ENCODE measurements at places on chromosomes 5 and 9.

GRCh38 chr5:62206150-62206829, 99.7 kb upstream of the KIF2A start:
- no peak for DNase-seq

- DNase-seq = no peak
Measured at GRCh38 chr9:131029574-131029952, 20.6 kb downstream of the LAMC3 start.

- DNase-seq = peak; percentile 69
Measured at GRCh38 chr9:35748858-35749514, at the start of the genes GBA2 and RGP1. TSS of gene GBA2 (minus strand) at chr9:35749228. CDS start at chr9:35748704, 524 bp downstream. TSS of gene RGP1 (plus strand) at chr9:35749287. CDS start at chr9:35749756, 469 bp downstream.

- DNase-seq = no peak
Measured at GRCh38 chr9:35380619-35381018, 109.3 kb upstream of the RUSC2 start.

GRCh38 chr5:171023508-171023907, 161.7 kb downstream of the RANBP17 start:
- no peak for DNase-seq

- DNase-seq = no peak
Measured at GRCh38 chr9:136095070-136096058, at the start of gene NACC2. TSS of gene NACC2 (minus strand) at chr9:136095289. CDS start at chr9:136050521, 44,768 bp downstream.

GRCh38 chr9:133133681-133134387, 12.8 kb upstream of the RALGDS start:
- DNase-seq = peak; percentile 82

DNA sequence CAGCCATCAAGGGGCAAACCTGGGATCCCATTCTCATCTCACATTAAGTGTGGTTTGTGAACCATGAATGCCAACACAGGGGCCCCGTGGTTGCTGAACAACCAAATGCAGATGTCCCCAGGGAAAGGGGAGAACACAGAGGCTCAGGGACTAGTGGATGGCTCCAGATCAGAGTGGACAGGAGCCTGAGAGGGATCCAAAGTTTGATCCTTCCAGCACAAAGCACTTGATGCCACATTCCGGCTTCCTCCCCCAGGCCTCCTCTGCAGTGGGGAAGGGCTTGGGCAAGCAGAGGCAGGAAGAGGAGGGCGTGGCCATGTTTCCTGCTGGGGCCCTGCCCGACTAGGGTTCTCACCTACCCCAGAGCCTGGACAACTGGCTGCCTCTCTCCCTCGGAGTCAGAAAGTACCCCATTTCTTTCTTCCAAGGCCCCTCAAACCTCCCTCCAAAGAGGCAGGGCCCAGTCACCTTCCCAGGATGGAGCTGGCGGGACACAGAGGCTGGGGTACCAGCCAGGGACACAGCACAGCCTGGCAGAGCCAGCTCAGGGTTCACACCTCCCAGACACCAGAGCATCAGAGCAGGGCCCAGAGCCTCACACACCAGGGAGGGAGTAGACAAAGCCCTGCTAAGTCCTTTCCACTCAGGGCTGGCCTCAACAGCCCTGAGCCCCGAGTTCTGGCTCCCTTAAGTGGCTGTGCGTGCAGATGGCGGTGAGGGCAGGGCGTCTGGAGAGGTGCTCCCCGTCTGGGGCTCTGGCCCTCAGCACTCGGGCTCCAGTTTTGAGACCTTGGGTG, 4.3 kb upstream of the RNF44 start:
- no peak for DNase-seq

DNA sequence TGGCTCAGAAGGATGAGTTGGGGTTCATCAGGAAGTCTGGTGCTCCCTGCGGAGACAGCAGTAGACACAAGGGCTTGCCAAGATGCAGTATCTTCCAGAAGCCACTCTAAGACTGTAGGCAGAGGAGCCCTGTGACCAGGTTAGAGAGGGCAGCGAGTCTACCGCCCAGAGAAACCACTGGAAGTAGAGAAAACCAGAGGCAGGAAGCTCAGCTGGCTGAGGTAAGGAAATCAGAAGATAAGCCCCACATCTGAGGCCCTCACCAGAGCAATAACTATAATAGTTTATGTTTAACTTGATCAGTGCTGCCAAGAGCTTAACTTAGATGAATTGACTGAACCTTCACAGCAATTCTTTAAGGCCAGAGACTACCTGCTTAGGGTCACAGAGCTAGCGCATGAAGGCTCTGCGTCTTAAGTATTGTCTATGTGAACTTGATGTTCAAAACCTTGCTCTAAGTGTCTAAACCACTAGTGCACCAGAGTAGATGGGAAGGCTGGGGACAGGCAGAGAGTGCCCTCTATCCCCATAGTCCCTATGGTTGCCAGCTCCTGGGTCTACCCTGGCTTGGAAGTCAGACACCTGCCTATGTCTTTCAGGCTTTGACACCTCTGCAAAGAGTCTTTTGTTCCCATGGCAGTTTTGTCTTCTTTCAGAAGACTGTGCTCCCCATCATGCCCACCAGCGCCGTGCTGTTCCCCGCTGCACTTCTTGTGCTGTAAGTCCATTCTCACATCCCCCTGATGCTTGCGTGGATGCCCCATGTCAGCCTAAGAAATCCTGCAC, 228.2 kb upstream of the KLF4 start:
- DNase-seq = no peak

DNA sequence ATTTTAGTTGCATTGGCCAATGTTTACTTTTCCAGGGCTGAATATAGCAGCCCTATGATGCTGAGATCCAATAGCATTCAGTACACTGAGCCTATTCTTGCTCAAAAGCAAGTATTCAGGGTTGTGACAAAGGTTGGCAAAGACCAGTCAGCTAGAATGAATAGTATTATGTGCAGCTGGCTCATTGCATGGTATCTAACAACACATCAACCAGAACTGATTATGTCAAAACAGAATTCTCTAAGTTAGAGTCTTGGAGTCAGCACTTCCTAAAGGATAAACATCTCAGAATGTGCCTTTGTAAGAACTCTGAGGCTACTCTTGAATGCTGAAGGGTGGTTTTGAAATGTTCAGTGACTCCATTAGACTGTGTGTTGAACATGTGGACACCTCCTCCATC, 774.5 kb upstream of the RGMB start:
- DNase-seq = peak; percentile 4

DNA sequence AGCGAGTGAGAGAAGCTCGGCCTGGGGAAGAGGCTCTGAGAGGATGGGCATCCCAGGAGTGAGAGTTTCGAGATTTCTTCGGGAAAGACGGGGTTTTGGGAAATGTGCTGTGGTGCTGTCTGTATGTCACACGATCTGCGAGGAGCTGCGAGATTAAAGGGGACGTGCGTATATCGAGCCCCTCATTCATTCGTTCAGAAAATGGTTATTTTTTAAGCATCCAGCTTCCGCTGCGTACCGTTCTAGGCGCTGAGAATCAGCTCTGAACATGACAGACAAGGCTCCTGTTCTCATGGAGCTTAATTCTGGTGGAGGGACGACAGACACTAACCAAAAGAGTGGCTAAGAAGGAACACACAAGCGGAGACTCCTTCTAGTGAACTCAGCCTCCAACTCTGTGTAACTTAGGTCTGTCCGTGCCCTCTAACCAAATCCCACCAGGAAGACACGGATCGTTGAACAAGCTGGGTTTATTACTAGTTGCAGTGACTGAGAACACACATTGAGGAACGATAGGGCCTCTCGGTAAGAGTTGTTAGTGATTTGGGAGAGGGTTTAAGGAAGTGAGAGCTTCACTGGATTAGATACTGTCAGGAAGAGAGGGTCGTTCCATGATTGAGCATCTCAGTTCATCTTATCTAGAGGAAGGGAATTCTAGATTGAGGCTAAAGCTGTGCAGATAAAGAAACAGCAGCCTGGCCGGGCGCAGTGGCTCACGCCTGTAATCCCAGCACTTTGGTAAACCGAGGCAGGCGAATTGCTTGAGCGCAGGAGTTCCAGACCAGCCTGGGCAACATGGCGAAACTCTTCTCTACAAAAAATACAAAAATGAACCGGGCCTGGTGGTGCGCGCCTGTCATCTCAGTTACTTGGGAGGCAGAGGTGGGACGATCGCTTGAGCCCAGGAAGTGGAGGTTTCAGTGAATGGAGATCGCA, 1.0 kb upstream of the FBXW11 start:
- peak; percentile 1 for DNase-seq

- peak; percentile 27 for DNase-seq
Measured at GRCh38 chr9:20623021-20623747, 885 bp upstream of the MLLT3 start.

DNA sequence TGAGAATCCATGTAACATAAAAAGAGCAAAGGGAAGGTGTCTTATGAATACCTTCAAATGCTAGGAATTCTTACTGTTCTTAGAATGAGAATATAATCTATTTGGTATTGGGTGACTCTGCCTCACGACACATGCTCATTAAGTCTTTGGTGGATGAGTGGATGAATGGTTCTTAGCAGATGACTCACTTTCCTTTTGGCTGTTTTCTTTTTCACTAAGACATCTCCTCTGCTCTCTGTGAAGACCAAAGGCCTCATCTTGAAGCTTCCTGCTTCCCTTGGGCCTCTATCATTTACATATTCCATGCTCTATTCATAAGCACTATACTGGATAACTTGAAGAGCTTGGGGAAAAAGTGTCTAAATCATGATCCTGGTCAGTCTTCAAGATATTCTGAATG, 468.1 kb downstream of the SPATA31D1 start:
- no peak for DNase-seq

GRCh38 chr5:142466195-142466971, 141.6 kb upstream of the SPRY4 start:
- DNase-seq = no peak

GRCh38 chr5:62315376-62316175, 9.6 kb downstream of the KIF2A start:
- no peak for DNase-seq

GRCh38 chr9:112380825-112381221, 915 bp downstream of the HSDL2 start:
- no peak for DNase-seq

GRCh38 chr9:14212697-14213420, 101.1 kb downstream of the NFIB start:
- DNase-seq = no peak

DNA sequence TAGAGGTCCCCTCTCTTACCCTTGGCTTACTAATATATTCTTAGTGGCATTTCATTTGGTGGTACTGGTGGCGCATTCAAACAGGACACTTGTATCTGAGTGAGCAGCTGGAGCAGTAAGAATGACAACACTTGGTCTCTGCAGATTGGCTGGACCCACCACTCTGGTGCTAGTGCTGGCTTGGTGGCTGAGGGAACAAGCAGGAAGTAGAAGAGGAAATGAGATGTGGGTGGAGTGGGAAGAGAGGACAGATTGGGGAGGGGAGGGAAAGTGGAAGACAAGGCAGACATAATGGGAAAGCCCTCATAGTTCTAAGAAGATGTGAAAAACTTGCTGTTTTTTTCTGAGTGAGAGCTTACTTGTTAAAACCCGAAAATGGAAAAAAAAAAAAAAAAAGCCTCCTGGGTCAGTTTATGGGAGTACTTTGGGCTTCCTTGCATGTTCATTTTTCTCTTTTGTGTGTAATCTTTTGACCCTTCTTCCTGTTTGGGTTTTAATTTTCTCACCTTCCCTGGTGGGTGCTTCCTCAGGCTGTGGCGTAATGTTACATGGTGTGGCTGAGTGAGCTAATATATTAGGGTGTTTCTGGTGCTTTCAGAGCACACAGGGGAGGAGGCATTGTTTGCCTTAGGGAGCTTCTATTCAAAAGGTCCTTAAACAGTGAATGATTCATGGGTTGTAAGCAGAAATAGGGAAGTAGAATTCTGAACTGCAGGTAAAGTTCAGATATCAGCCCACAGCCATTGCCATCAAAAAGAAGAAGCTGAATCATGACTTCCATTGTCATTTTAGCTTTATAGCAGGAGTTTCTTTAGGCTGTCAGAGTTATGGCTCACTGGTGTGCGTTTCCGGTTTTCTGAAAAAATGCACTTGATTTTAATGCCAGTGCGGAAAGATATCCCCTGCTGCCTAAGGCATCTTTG, 52.3 kb downstream of the TLE4 start:
- DNase-seq = no peak

DNA sequence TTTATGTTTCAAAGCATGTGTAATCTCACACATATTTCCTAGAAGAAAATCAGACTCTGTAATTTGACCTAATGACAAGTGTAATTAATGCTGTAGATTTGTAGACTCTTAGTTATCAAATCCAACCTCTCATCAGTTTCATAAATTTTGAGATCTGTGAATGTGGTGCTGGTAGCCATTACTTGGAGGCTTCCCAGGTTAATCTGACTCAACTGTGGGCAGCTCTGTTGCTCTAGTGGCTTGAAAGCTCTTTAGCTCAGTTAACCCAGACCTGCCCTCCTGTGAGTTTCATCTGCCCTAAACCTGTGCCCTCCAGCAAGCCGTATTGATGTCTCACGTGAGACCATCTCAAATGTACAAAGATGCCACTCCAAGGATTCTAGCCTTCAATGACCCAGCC, 323.4 kb downstream of the FBXL7 start:
- DNase-seq = no peak

- no peak for DNase-seq
Measured at GRCh38 chr9:71703172-71703872, 65.0 kb downstream of the CEMIP2 start.

DNA sequence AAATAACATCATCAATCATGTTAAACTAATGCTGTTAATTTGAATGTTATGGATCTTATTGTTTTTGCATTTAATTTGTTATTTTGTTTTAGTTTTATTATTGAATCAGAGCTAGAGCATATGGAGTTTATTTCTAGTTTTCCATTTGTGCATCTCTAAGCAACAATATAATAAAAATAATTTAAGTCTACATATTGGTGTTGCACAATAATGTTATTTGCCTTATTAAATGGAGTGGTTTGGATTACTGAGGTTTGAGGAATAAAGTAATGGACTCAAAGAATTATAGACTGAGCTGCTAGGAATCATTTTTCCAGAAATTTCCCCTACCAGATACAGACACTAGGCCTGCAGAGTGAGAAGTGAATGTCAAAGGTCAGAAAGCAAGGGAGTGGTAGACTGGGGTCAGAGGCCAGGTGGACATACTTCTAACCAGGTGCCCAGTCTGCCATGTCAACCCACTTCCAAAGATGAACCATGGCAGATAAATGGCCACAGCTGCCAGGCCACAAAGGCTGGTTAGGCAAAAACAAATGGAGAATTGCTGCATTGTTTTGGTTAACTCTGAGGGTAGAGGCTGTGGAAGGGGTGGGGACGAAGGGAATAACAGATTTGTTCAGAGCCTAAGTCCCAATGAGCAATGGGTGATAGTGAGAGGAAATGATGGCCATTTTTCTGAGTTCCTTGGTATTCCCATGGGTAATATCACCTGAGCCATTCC, 113.1 kb downstream of the FBXL7 start:
- no peak for DNase-seq

- DNase-seq = no peak
Measured at GRCh38 chr5:88760527-88760926, 122.5 kb downstream of the MEF2C start.

- DNase-seq = no peak
Measured at GRCh38 chr5:148457183-148457620, 73.4 kb downstream of the FBXO38 start.

GRCh38 chr5:6737043-6737941, 24.1 kb downstream of the TENT4A start:
- DNase-seq = no peak

GRCh38 chr5:91007251-91007650, 375.9 kb downstream of the ARRDC3 start:
- no peak for DNase-seq

DNA sequence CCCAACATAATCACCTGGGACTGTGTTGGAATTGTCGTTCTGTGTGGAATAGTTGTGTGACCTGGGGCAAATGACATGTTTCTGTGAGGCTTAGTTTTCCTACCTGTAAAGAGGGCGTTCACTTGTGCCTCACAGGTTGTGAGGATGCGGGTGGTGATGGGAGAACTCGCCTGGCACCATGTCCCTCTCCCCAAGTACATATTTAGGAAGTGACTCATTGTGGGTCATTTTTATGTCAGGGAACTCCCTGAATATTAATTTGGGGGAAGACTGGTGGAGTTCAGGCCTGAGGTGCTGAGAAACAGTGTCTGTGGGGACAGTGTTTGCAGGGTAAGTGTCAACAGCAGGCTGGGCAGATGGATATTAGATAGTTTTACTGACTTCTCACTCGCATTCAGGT, 144.7 kb downstream of the KDM4C start:
- DNase-seq = no peak

Data from C1 segment of cervical spinal cord (tissue), 14 donors.